ENCODE measurements at places on chromosomes 2 and 18.
A peak's percentile ranks its signal among the peaks of the same experiment; 100 is the strongest.

DNA sequence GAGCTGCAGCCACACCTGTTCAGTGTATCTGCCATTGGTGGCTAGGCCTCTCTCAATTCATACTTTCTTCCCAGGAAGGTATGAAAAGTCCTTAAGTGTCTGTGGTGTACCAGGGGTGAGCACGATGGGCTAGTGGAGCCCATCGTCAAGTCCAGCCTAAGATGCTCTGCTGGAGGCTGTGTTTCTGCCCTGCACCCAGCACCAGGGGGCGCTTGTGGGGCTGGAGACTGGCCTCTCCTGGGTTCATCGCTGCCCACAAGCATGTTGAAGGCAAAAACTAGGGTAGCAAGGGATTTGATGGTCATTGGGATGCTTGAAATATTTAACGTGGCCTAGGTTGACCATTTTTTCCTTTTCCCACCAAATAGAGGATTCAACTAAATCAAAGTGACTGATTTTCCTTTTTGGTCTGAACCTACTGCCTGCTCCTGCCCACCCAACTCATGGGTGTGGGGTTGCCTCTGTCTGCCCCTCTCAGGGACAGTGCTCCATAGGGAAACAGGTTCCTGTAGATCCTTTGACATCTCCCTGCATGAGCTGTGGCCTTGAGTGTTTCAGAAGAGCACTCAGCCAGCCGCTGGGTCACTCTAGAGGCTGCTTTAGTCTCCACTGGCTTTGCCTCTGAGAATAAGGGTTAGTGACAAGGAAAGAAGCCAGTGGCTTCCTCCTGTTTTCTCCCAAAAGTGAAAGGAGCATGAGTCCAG, 59.0 kb downstream of the TPGS2 start:
- peak; percentile 26 for DNase-seq

GRCh38 chr18:46141199-46141598, 37.0 kb downstream of the HAUS1 start:
- DNase-seq = peak; percentile 17

DNA sequence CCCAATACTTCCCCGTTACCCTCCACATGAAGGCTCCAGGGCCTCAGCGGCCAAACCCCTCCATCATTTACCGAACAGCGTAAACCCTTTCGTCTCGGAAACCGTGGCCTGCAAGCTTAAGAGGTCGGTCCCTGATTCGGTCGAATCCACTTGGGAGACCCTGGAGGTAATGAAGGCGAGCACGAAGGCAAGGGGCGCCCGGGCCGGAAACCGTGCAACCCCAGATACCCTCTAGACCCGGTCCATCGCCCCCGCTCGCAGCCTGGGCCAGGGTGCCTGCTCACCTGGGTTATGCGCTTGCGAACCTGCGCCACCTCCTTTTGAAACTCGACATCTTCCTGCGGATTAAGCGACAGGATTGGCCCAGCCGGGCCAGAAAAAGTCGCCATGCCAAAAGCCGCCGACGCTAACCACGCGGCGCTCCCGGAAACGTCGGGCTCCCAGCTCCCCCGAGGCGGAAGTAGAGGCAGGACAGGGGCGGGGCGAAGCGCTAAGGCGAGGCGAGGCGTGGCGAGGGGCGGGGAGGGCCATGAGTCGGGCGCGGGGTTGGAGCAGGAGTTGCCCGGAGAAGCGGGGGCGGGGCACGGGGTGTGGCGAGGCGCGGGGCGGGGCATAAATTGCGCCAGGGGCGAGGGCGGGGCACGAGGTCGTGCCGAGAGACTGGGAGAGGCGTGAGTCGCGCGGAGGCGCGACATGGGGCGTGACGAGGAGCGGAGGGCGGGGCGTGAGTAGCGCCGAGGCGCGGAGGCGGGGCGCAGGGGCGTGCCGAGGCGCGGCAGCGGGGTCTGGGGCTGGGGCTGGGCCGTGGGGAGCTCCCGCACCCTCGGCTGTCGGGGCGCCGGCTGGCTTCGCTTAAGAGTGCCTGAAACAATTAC, at the start of gene NIFK:
Gene NIFK, minus strand, starts transcription at position 414 of the 875 bp plus-strand sequence. Its CDS starts 25 bp downstream, at position 389.
- peak; percentile 99 for DNase-seq

- DNase-seq = peak; percentile 57
Observed at GRCh38 chr2:112795774-112796173, 11.5 kb upstream of the IL1A start.

- DNase-seq = no peak
Observed at GRCh38 chr2:205835251-205835791, 153.0 kb downstream of the NRP2 start.

DNA sequence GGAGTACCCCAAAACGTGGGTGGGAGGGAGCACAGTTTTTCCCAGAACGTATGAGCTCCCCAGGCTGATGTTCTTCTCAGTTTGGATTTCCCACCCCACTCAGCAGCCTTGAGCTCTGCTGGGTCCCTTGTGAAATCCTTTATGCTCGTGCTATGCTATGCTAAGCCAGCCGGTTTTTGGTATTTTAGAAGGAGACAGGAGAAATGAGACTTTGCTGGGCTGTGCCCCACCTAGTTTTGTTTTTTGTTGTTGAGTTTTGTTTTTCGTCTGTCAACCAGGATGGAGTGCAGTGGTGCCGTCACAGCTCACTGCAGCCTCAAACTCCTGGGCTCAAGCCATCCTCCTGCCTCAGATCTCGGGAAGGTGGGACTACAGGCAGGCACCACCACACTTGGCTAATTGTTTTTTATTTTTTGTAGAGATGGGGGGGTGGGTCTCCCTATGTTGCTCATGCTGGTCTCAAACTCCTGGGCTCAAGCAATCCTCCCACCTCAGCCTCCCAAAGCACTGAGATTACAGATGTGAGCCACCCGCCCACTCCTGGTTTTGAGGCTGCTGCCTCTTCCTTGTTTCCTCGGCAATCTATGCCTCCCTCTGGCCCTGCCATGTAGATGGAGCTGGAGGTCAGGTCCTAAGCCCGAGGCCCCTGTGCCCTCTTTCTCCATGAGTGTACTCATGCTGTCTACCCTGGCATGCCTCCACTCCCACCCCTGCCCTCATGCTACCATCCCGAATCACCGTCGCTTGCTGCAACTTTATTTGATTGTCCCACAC, 17.5 kb upstream of the MGAT4A start:
- DNase-seq = no peak

GRCh38 chr2:215970425-215970824, 42.9 kb downstream of the MREG start:
- DNase-seq = no peak
